NCI-H1417 (cell line): ENCODE measurements at places on chromosomes 2 and 18.
A peak's percentile ranks its signal among the peaks of the same experiment; 100 is the strongest.

- DNase-seq = no peak
Observed at GRCh38 chr2:1794821-1795220, 50.5 kb upstream of the PXDN start.

DNA sequence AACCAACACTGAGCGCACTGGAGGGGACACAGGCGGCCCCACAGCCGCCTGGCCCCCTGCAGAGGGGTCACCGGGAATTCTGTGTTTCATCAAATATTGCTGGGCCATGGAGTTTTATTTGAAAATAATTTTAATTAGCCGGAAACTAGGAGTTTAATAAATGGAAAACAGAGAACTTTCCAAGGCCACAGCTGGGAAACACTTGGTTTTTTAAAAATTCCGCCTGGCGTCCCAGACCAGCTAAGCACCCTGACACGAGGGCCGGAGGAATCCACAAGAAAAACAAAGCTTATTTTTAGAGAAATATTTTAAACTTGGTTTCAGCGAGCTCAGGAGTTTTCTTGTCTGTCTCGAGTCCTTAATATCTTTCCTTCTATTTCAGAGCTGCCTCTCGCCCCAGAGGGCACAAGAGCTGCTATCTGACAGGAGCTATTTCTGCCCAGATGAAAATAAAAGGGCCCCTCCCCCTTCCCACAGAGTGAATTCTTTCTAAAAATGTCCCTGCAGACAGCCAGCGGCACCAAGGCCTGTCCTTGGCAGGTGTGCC is 8.2 kb downstream of the ZFP36L2 start:
- peak; percentile 63 for DNase-seq

DNA sequence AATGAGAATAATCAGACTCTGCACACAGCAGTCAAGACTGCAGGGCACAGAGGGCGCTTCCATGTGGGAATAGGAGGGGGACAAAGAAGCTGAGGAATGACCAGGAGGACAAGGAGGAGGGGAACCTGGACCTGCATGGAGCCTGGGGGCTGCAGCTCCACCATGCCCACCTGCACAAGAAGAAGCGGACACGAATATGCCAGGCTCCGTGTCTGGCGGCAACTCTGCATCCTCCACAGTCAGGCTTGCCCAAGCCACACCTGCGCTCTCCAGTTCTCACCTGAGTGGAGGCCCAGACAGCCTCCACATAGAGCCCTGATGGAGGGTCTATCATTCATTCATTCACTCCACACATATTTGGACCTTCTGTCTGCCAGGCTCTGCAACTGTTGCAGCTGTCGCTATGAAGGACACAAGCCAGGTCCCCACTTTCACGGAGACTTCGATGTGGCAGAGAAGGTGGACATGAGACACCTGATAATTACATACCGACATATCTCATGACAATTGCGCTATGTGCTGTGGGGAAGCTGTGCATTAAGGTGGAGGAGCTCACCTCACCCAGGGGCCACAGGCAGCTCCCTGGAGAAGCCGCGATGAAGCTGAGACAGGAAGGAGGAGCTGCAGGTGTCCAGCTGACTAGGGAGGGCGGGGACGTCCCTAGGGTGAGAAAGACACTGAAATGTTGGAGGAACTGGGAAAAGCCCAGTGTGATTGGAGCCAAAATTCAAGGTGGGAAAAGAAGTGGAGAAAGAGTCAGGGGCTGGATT is 159.2 kb downstream of the INHBB start:
- DNase-seq = no peak

GRCh38 chr2:46346719-46347118 is 49.5 kb downstream of the EPAS1 start:
- DNase-seq = no peak

- no peak for DNase-seq
Observed at GRCh38 chr2:46798041-46798440, 117.6 kb downstream of the MCFD2 start.

GRCh38 chr18:3524706-3525105 is 74.7 kb downstream of the TGIF1 start:
- DNase-seq = no peak

- no peak for DNase-seq
Observed at GRCh38 chr2:28544405-28544921, 48.6 kb downstream of the PLB1 start.
